ENCODE measurements at places on chromosomes 12 and 14.
A peak's percentile ranks its signal among the peaks of the same experiment; 100 is the strongest.

DNA sequence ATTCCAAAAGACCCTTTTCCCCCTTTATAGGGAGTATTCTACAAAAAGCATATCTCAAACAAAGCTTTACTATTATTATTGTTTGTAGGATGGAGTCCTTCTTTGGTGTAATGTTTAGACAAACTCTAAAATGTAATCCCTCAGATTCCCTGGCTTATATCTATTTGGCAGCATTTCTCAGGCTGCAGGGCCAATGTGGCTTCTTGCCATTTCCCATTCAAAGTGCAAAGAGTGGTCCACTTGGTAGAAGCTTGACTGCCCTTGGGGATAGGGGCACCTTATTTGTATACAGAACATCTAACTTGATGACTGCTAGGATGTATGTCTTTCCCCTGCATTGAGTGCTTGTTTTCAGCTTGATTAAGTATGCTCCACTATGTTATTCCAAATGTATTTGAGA is 242.7 kb downstream of the PRKD1 start:
- DNase-seq, result no peak

- DNase-seq, result no peak
Measured at GRCh38 chr14:51750542-51750941, 98.8 kb downstream of the FRMD6 start.

- DNase-seq, result no peak
Measured at GRCh38 chr14:80982711-80983110, 27.3 kb downstream of the TSHR start.

- peak; percentile 53 for DNase-seq
Measured at GRCh38 chr14:95326987-95327386, 7.3 kb upstream of the CLMN start.

- peak; percentile 25 for DNase-seq
Measured at GRCh38 chr14:58118097-58118815, 33.8 kb downstream of the ARMH4 start.

GRCh38 chr14:61451891-61452400 is 130.6 kb downstream of the PRKCH start:
- no peak for DNase-seq

DNA sequence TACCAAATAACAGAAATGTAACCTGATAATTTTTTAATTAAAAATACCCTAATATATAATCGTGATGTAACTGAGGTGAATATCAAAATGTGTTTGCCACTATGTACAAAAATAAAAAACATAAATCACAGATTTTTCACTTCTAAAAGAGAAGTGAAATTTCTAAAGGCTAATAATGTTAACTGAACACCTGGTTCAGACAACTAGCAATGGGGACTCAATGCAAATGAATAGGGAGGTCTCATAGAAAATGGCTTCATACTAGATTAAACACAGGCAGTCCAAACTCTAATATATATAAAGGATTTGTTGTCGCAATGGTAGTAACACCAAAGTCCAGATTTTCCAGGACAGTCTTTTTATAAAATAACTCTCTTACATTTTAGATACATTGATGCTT is 365.4 kb upstream of the ATP2B1 start:
- no peak for DNase-seq

- no peak for DNase-seq
Measured at GRCh38 chr14:99930420-99931274, 134.6 kb upstream of the EVL start.

- DNase-seq, result no peak
Measured at GRCh38 chr12:82690006-82690405, 3.3 kb downstream of the TMTC2 start.

- peak; percentile 84 for DNase-seq
Measured at GRCh38 chr12:1217191-1217949, 226.3 kb downstream of the ERC1 start.

- no peak for DNase-seq
Measured at GRCh38 chr12:111569363-111570083, 29.6 kb downstream of the ATXN2 start.

- no peak for DNase-seq
Measured at GRCh38 chr12:111283521-111283920, 85.4 kb downstream of the PHETA1 start.

- DNase-seq, result peak; percentile 87
Measured at GRCh38 chr12:58364389-58365086, 423.2 kb downstream of the ATP23 start.

DNA sequence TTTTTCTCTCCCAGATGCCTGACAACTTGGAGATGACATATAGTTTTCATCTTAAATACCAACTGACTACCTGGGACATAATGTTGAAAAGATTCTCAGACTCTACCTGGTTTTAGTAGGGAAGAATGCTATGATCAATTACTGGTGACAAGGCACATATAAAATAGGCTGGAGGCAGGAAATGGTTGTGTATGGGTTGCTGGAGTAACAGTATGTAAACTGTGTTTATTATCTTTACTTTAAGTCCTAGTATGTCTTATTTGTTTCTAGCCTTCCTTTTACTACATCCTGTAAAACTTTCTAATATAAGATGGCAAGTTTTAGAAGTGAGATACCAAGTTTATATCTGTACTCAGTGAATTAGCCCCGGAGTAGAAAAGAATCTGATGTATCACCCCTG is 98.1 kb downstream of the NUBPL start:
- no peak for DNase-seq

- DNase-seq, result no peak
Measured at GRCh38 chr14:55874785-55875184, 243.4 kb upstream of the PELI2 start.

GRCh38 chr12:75656648-75657047 is 145.2 kb upstream of the KRR1 start:
- DNase-seq, result peak; percentile 99

DNA sequence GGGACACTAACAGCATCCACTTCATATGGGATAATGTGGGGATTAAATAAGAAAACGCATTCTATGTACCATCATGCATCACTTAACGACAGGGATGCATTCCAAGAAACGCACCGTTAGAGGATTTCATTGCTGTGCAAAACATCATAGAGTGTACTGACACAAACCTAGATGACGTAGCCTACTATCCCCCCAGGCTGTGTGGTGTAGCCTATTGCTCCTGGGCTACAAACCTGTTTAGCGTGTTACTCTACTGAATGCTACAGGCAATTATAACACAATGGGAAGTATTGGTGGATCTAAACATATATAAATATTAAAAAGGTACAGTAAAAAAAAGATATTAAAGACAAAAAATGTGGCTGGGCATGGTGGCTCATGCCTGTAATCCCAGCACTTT is 230.6 kb downstream of the KSR2 start:
- no peak for DNase-seq

DNA sequence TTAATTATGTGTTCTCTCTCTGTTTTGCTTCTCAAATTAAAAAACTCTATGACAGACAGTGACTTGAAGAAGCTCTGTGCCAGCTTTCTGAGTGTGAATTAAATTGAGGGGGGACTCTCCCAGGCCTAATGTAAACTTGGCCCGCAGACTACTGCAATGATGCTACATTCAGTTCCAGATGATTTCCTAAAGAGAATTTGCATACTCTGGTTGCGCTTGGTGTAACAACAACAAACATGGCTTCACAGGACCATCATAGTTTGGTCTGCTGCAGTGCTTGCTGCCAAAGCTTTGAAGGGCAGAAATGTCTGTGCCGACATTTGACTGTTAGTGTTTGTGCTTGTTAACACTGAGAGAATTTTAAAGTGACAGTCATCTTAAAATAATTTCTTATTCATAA is 25.0 kb downstream of the CFAP54 start:
- DNase-seq, result no peak

GRCh38 chr12:29238822-29239291 is 89.8 kb downstream of the FAR2 start:
- DNase-seq, result peak; percentile 76

DNA sequence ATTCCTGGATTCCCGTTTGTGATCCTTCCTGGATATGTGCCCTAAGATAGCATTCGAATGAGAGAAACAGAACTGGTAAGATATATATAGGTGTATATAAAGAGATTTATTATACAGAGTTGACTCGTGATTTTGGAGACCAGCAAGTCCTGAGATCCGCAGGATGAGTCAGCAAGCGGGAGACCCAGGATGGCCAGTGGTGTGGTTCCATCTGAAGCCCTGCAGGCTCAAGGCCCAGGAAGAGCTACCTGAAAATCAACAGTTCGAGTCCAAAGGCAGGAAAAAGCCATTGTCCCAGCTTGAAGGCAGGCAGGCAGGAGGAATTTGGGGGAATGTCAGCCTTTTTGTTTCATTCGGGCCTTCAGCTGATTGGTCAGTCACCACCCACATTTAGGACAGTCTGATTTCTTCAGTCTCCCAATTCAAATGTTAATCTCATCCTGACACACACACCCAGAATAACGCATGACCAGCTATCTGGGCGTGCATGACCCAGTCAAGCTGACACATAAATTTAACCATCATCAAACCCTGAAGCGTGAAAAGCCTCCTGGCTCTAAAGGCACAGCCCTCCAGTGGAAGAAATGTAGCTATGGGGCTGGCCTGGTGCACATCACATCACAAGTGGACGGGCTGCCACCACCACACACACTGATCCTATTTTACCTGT is 44.3 kb downstream of the TUNAR start:
- no peak for DNase-seq

- DNase-seq, result peak; percentile 58
Measured at GRCh38 chr12:124568431-124569374, 1.3 kb upstream of the NCOR2 start.

DNA sequence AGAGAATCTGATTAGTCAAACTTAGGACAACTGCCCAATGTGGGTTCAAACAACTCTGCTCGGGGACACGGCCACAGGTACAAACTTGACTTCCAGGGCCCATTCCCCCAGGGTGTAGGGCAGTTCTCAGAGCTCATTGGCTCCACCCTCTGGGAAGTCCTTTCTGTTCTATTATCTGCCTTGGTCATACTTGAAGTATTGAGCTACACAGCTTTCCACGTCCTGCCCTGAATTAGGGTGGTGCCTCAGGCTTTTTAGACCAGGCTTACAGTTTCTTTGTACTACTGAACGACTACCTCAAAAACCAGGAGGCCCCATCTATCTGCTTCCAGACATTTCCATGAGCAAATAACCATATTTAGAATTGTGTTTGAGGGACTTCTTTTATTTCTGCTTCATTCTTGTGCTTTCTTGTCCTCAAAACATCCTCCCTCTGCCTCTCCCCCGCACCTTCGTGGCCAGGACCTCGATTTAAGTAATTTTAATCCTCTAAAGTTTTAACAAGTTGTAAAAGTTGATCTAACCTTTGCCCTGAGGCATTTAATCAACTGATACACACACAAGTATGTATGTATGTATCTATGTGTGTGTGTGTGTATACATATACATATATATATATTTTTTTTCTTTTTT is 281.7 kb upstream of the AMIGO2 start:
- peak; percentile 63 for DNase-seq

- DNase-seq, result no peak
Measured at GRCh38 chr12:89352242-89352491, 134 bp downstream of the DUSP6 start.

DNA sequence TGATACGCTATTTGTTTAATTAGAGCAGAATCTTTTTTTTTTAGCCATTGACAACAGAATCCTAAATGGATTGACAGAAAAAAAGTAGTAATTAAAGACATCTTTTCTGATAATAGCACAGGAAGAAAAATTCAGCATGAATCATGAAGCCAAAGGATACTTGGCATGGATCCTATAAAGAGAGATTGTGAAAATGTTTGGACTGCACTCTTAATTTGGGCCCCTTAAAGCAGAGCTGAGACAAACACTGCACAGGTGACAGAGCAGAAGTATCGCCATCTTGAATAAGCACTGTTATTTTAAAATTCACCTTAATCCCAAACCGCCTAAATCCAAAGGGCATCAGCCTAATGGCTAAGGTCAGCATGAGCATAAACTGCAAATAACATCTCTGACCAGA is 48.8 kb upstream of the SEL1L start:
- DNase-seq, result peak; percentile 20

GRCh38 chr12:51217133-51217967 is 512 bp downstream of the POU6F1 start:
- DNase-seq, result no peak

DNA sequence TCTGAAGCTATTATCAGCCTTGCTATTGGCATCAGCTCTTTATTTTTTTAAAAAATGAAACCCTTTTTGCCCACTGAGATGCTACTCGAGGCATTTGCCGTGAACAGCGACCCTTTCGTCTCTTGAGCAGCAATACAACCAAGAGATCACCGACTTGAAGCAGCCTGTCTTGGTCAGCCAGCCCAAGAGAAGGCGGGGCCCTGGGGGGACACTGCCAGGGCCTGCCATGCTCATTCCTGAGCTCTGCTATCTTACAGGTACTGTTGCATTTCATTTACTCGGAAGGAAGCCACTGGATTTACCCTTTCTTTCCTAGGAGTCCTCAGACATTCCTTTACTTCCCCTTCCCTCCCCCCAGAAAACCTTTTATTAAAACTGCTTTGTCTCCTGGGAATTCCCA is 16.7 kb downstream of the PIWIL1 start:
- no peak for DNase-seq

GRCh38 chr14:22255017-22255950 is 333.7 kb downstream of the DAD1 start:
- DNase-seq, result no peak

GRCh38 chr12:109716092-109716479 is 2.5 kb downstream of the FAM222A start:
- no peak for DNase-seq

DNA sequence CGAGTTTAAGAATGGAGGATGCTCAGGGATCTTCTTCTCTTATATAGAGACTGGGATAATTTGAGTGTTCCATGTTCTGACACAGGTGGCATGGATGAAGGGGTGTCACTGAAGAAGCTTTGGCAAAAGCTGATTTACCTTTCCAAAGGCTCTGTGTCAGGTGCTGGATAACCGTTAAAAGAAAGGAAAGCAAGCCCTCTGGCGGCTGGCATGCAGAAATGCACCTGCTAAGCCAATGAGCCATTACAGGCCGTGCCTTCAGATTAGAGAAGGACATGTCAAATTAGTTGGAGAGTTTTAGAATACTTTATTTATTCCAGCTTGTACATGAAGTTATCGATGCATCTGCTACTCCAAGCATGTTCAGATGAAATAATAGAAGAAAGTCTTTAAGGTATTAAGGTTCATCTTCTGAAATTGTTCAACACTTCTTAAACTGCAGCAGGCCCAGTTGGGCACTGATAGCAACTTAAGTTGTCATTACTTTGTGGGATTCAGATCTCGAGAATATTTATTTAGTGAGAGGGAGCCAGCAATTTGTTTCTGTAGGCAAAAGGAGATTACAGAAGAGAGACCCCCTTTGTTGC is 678.2 kb downstream of the NRXN3 start:
- peak; percentile 68 for DNase-seq

DNA sequence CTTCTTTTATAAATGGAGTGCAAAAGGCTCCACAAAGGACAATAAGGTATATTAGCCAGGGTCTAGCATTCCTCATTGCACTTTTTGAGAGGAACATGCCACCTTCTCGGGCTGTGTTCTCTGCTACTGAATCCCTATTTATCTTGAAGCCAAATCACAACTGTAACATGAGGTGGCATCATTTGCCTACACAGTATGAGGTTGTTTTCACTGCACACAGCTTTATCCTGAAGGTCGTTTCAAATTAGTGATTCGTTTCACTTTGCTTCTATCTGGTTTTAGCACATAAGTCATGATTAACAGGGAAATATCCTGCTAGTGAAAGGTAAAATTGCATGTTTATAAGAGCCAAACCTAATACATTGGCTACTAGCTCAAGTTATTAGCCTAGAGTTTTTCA is 153.8 kb downstream of the SLC35F4 start:
- no peak for DNase-seq

GRCh38 chr12:28079539-28079938 is 107.0 kb upstream of the PTHLH start:
- no peak for DNase-seq
